Stimulated activated naive CD8-positive, alpha-beta T cell treated with anti-CD3 and anti-CD28 coated beads, Interleukin-15, Interleukin-2, amounts not matched to agents 100 U/mL and 50 U/mL, for 24 hours (primary cell): ENCODE measurements at places on chromosomes 1 and 21.

DNA sequence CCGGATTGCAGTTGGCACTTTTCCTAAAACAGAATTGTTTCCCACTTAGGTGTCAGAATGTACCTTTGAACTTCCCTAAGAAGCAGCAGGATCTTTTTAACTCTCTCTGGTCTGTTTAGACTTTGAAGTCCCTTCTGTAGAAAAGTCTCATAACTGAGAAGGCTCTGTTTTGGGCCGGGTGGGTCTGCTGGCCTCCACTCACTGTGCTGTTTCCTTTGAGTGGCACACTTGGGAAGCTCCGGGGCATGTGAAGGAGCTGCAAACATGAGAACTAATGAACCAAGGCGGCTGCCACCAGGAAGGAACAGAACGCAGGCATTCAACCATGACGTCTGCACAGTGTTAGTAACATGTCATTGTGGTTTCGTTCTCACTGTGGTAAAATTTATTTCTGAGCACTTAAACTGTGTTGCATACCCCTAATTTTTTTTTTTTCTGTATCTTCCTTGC lies 19.5 kb upstream of the NCMAP start:
- DNase-seq = peak; percentile 72

DNA sequence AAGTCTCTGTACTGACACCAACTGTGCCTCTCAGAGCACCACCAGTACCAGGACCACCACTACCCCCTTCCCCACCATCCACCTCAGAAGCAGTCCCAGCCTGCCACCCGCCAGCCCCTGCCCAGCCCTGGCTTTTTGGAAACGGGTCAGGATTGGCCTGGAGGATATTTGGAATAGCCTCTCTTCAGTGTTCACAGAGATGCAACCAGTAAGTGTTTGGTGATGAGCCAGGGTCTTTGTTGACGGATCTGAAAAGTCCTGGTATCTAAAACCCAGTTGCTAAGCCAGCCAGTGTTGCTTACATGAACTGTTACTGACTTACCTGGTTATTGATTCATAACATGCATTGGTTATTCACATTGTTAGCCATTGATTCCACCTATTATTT lies 1.1 kb downstream of the C1orf56 start:
- DNase-seq = no peak

- DNase-seq = no peak
Measured at GRCh38 chr1:6261615-6261995, 707 bp upstream of the GPR153 start.

DNA sequence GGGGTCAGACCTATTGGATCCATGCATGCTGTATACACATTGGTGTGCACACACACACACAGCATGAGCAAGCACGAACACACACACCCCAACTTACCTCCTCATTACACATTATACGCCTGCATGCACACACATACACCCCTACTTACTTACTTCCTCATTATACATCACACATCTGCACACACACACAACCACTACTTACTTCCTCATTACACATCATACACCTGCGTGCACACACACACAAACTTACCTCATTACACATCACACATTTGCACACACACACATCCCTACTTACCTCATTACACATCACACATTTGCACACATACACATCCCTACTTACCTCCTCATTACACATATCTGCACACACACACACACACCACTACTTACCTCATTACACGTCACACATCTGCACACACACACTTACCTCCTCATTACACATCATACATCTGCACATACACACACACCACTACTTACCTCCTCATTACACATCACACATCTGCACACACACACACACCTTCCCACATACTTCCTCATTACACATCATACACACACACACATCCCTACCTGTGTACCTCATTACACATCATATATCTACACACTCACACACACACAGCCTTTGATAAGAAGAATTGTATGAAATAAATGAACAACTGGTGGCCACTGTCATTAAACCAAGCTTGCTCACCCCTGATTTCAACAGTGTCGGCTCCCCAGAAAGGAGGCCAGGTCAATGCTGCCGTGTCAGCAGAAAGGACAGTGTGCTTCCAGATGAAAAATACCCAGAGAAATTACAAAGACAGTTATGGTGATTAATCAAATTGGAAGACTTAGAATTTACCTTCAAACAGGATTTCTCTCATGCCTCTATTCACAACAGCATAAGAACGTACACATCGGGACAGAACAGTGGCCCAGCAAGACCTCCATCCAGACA lies 117.8 kb downstream of the SETD4 start:
- no peak for DNase-seq

GRCh38 chr1:118985640-118986554 lies 2.2 kb downstream of the TBX15 start:
- no peak for DNase-seq

GRCh38 chr21:15199414-15200383 lies 134.9 kb upstream of the NRIP1 start:
- DNase-seq = no peak

DNA sequence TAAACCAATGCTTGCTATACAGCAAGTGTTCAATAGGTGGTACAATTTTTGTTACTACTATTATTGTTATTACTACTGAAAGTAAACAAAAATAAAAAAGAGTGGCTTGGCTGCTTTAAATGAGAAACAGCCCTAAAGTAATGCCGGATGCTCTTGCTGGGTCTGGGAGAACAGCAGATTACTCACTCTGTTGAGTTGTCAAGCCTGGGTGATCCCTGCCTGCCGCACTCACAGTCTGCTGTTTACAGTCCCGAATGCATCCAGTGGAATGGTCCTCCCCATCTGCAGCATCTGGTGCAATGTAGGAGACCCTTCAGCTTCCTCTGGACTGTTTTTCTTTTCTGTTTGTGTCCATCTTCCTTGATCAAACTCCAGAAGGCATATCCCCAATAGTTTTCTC lies 102.7 kb upstream of the IVNS1ABP start:
- DNase-seq = no peak

- DNase-seq = no peak
Measured at GRCh38 chr1:16063226-16063829, 10.1 kb downstream of the FAM131C start.

- DNase-seq = no peak
Measured at GRCh38 chr1:205229916-205230700, 2.4 kb downstream of the TMCC2 start.

DNA sequence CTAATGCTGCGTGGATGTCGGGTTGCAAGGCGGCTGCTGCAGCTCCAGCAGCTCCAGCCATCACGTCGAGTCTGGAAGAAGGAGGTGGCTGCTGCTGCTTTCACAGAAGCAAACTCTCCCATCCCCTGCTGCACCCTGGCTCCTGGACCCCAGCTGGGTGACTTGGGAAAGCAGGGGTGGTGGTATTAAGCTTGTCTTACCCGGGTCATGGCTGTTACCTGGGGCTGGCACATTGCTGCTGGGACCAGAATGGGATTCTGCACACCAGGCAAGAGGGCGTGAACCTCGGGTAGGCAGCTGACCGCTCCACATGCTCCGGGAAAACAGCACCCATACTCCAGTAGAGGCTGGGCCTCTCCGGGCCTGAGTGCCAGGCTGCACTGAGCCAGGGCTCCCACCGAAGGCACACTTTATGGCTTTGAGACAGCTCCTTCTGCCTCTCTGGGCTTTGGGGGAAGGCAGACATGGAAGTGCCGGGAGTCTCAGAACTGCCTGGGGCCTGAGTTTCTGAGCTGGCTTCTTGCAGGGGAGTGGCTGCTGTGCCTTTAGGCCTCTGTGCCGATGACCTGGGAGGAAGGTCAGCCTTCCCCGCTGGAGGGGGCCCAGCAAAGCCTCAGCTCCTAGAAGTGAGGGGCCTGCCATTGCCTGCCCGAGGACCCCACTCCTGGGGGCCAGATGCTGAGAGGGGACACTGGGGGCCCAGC lies 1.2 kb downstream of the SMIM1 start:
- no peak for DNase-seq

DNA sequence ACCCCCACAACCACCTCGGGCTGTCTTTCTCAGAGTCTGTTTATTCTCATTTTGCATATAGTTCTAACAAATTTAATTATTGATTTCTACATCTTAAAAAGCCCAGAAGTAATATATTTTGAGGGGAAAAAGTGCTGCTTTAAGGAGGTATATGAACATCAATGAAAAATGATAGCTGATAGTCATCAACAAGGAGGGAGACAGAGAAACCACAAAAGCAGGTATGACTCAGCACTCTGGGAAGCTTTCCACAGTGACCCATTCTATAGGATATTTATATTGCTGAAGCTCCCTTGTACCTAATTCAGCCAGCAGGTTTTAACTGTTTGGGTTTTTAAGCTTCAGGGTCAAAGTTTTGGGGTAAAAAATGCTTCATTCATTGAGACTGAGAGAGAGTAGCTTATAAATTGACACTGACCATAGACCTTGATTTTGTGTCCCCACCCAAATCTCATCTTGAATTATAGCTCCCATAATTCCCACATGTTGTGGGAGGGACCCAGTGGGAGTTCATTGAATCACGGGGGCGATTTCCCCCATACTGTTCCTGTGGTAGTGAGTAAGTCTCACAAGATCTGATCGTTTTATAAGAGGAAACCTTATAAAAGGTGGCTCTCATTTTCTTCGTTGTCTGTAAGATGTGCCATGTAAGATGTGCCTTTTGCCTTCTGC lies 27.4 kb downstream of the VANGL1 start:
- no peak for DNase-seq

GRCh38 chr1:164671966-164672571 lies 113.1 kb downstream of the PBX1 start:
- DNase-seq = no peak

GRCh38 chr1:83929184-83929583 lies 69.7 kb downstream of the TTLL7 start:
- no peak for DNase-seq

DNA sequence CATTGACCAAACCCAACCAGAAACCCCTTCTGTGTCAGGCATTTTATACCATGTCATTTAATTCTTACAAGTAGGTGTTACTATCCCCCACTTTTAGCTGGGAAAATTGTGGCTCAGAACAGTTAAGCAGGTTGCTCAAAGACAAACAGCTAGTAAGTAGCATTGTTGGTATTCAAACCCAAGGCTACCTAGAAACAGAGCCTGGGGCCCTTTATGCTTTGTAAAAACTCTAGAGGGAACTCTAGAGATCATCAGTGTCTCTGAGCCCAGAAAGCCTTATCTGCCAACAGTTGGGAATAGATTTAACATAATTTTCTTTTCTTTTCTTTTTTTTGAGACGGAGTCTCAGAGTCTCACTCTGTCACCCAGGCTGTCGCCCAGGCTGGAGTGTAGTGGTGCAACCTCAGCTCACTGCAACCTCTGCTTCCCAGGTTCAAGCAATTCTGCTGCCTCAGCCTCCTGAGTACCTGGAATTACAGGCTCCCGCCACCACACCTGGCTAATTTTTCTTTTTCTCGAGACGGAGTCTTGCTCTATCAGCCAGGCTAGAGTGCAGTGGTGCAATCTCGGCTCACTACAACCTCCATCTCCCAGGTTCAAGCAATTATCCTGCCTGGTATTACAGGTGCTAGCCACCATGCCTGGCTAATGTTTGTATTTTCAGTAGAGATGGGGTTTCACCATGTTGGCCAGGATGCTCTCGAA lies 48.5 kb upstream of the OSBPL9 start:
- DNase-seq = no peak
